ENCODE measurements at places on chromosomes 1 and 21.

GRCh38 chr1:82030830-82031229 is 230.1 kb downstream of the ADGRL2 start:
- DNase-seq = no peak

DNA sequence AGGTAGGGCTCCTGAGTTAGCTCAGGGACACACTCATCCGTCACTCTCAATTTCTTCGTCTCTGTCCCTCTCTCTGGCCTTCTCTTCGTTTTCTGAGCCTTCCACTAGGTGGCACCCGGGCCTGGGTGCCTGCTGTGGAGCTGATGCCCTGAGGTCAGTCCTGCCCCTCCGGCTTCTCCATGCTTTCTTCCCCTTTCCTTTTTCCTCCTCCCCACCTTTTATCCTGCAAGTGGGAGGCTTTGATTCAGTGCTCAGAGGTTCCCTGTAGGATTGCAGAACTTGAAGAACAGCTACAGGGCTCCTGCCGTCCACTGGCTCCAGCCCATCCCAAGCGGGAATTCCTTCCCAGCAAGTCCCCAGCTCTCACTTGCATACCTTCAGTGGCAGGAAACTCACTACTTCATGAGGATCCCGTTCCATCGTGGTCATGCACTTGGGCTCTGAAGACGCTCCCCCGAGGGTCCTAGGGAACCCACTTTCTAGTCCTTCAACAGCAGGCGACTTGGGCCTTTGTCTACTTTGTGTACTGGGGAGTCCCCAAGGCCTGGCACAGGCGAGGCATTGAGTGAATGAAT is 45.6 kb downstream of the SRRM1 start:
- peak; percentile 70 for DNase-seq

DNA sequence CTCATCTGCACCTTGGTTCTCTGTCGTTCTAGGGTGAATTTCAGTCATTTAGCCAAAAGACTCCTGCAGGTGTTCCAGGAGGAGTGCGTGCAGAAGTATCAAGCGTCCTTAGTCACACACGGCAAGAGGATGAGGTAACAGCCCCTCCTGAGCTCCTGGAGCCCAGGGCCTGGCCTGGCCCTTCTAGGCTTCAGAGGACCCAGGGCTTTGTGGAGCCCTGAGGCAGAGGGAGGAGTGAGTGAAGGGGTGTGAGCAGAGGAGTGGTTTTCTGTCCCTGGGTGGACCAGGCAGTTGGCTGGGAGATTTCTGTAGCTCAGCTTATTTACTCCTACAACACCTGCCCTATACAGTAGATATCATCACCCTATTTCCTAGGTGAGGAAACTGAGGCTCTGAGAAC is 15.7 kb upstream of the RASSF5 start:
- DNase-seq = no peak

GRCh38 chr1:117585086-117585485 is 20.8 kb upstream of the TENT5C start:
- DNase-seq = no peak

GRCh38 chr1:35406103-35406502 is 137.6 kb downstream of the ZMYM4 start:
- DNase-seq = no peak

DNA sequence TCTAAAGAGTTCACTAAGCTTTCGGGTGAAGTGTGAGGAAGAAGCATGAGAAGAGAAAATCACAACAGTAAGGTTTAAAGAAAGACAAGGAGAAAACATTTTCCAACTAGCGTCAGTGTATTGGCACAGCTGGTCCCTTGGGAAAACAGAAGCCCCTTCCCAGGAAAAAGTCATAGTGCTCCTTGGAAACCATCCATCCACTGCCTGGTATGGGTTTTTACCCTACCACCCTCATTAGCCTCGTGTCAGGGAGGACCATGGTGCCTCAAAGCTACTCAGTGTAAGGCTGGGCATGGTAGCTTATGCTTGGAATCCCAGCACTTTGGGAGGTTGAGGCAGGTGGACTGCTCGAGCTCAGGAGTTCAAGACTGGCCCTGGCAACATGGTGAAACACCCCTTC is 12.7 kb downstream of the AADACL4 start:
- DNase-seq = no peak

- peak; percentile 30 for DNase-seq
These were observed 410.1 kb upstream of the PLXNA2 start for GRCh38 chr1:208654241-208654640.

All from NB4 (cell line).